ENCODE measurements at places on chromosomes 1 and 21. TPM values are rescaled to one million over a fixed set of nuclear protein-coding genes. Genes with fewer than 3 reads are reported as not detected.

DNA sequence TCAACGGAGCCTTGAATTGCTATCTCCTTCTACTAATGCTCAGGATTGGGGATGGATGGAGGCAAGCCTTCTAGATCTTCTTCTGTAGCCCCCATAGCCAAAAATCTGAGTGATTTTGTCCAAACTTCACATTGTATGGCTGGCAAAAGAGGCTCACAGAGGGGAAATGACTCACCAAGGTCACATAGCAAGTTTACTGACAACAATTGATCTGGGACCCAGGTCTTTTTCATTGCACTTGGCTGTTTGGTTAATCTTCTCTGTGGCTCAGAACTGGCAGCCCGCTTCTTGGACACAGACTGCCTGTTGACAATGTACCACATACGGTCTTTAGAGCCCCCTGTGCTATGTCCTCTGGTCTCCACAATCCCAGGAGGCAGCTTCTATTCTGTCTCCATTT lies 3.0 kb upstream of the LACTBL1 start:
- no peak for DNase-seq
- H3K4me3 ChIP-seq, result no peak overlapping the region
- no peaks in the 10 kb centered on the region for H3K36me3 ChIP-seq
- H3K27ac ChIP-seq, result no peak overlapping the region
- H3K4me1 ChIP-seq, result no peaks in the 10 kb centered on the region
- no peaks in the 10 kb centered on the region for H3K27me3 ChIP-seq

DNA sequence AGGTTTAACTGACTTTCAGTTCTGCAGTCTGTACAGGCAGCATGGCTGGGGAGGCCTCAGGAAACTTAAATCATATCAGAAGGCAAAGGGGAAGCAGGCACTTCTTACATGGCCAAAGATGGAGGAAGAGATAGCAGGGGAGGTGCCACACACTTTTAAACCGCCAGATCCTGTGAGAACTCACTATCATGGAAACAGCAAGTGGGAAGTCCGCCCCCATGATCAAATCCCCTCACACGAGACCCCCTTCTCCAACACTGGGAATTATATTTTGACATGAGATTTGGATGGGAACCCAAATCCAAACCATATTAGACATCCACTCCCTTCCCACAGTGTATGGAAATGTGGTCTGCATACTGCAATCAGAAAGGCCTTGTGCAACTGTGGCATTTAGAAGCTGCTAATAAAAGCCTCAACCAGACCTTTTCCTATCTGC lies 148.2 kb downstream of the FCRL5 start:
- H3K4me1 ChIP-seq, result no peaks in the 10 kb centered on the region
- no peaks in the 10 kb centered on the region for H3K36me3 ChIP-seq
- no peaks in the 10 kb centered on the region for H3K27me3 ChIP-seq
- no peak for DNase-seq

DNA sequence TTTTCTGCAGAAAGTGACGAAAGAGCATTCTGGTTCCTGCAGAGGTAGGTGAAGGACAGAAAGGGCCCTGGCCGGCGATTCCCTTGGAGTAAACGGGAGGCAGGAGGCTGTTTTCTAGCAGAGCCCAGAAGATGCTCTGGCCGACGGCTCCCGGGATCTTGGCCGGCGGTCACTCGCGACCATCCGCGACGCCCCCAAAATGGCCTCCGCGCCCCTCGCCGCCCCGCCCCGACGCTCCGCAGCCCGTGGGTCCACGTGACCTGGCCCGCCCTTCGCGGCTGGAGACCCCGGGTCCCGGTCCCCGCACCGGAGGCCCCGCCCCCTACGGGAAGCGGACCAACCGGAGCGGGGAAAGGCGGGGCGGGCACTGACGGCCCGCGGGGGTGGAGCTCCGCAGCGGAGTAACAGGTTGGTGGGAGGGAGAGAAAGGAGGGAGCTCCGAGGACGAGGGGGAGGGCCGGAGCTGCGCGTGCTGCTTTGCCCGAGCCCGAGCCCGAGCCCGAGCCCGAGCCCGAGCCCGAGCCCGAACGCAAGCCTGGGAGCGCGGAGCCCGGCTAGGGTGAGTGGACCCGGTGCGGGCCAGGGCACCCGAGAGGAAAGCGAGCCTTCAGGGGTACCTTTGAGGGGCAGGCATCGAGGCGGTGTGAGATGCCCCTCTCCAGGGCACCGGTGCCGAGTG lies at the start of gene CGN:
CGN (plus strand) TSS at position 431 of the 679 bp plus-strand sequence. CDS start 7,133 bp downstream, outside the sequence.
- no peaks in the 10 kb centered on the region for H3K36me3 ChIP-seq
- H3K4me3 ChIP-seq, result peak within 1 kb of the TSS; percentile 72
- no peaks in the 10 kb centered on the region for H3K27me3 ChIP-seq
- DNase-seq, result peak; percentile 81
- H3K27ac ChIP-seq, result peak within 1 kb of the TSS; percentile 94
- peaks cover 4% of the 10 kb centered on the region for H3K4me1 ChIP-seq

- no peak overlapping the region for H3K4me3 ChIP-seq
- no peaks in the 10 kb centered on the region for H3K4me1 ChIP-seq
- no peak overlapping the region for H3K27ac ChIP-seq
- no peaks in the 10 kb centered on the region for H3K36me3 ChIP-seq
Observed at GRCh38 chr1:6052543-6053205, 7.0 kb downstream of the KCNAB2 start.

TMEM61 gene
- not detected for total RNA-seq

Measured in liver (tissue), 10 donors.